ENCODE measurements at places on chromosomes 7 and 10.

DNA sequence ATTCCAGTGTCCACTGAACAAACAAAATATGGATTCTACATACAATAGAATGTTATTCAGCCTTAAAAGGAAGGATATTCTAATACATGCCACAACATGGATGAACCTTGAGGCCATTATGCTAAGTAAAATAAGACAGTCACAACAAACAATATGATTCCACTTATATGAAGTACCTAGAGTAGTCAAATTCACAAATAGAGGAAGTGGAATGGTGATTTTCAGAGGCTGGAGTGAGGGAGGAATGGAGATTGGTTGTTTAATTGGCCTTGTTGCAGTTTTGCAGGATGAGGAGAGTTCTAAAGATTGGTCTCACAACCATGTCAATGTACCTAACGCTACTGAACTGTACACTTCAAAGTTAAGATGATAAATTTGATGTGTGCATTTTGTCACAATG, 119.6 kb downstream of the CHN2 start:
- no peak for DNase-seq

- no peak for DNase-seq
Measured at GRCh38 chr7:83519240-83519639, 129.7 kb downstream of the SEMA3E start.

DNA sequence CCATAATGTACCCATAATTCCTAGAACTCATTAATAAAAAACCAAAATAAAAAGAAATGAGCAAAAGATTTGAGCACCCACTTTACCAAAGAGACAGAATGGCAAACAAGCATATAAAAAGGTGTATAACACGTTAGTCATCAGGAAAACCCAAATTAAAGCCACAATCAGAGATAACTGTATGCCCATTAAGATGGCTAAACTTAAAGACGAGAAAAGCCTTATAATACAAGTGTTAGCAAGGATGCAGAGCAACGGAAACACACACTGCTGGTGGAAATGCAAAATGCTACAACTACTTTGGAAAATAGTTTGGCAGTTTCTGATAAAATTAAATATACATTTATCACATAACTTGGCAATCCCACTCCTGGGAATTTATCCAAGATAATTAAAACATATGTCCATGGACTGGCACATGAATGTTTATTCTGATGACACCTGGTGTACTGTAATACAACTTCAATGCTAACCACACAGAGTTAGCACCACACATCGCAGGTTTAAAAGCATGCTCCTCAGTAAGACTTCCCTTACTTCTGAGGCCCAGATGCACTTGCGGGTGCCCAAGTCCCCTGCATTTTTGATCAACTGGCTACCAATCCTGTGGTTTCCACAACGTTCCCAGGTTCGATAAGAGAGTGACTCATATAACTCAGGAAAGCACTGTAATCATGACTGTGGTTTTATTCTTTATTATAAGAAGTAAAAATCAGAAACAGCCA, 158.6 kb downstream of the SNX13 start:
- DNase-seq, result no peak

DNA sequence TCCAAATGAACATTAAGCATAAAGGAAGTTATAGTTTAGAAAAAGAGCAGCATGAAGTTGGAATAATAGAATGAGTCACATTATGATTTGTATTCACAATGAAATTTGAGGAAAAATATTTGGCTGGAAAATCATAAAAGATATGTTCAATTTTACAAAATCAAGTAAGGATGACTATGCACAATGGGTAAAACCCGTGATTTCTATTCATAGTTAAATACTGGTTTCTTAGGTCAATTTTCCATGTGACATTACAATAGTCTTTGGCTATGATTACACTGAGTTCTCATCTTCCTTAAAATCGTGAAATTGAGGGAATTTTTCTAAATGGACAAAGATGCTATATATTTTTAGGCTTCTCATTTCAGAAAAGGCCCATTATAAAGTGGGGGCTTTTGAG, 17.4 kb upstream of the CCDC172 start:
- DNase-seq, result no peak

GRCh38 chr10:12332572-12333379, 16.6 kb upstream of the CAMK1D start:
- no peak for DNase-seq

GRCh38 chr10:26809973-26810372, 50.8 kb downstream of the ABI1 start:
- no peak for DNase-seq

DNA sequence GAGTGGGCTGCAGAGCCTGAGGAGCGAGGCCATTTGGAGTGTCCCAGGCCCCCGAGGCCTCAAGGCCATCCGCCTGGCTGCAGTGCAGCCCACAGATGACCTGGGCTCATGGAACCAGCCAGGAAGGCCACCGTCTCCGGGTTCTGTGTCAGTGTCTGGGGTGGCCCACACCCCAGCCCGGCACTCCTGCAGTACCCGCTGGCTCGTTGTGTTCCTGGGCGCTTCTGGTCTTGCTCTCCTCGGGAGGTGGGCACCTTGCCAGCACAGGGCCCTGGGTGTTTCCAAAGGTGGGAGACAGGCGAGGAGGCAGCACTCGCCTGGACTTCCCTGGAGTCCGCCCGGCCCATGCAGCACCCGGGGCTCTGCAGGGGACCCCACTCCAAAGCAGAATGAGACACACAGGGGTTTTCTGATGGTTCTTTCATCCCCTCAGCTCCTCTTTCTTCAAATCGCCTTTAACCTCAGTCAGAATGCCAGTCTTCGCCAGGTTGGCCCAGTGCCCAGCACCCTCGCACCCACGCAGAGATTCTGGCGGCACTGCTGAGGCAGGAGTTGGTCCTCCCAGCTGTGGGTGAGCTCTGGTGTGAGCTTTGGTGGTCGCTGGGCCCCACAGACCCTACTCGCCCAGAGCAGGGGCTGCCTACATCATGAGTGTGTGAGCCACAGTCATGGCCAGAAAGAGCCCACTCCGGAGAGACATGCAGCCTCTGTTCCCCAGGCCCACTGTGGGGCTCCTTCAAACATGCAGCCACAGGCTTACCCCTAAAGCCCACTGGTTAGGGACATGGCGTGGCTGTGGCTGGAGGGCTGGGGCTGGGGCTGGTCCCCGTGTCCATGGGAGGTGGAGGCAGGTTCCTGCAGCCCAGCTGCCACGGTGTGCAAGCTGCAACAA, 155.7 kb downstream of the EBF3 start:
- no peak for DNase-seq

GRCh38 chr10:62121187-62121530, 147.5 kb downstream of the RTKN2 start:
- peak; percentile 13 for DNase-seq

DNA sequence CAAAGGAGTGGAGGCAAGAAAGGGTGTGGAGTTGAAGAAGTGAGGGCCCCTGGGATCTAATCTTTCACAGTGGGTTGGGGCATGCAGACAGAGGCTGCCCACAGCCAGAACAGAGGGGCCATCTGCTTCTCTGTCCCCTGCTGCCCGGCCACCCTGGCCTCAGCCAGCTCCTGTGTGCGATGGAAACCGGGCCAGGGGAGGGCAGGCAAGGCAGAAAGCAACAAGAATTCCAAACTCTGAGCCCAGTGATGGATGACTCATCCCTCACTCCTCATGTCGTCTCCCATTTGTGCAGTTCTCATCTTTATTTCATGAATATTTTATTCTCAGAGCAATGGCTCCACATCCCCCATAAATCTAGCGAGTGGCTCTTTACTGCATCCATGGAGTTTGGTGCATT, 757.1 kb downstream of the GRID1 start:
- no peak for DNase-seq

DNA sequence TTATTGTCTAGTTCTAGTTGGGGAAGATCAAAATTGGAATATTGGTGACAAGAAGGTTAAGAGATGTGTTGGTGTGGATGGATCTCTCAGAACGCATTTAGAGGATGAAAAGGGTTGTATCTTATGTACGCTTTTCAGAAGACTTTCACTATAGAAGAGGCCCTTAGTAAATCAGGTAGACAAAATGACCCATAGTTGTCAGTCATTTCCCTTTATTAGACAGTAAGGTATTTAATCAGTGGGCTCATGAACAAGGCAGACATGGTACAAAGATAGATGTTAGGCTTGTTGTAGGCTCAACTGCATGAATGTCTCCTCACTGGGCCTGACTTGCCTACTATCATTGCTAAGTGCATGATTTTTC, 359.2 kb downstream of the PHF14 start:
- DNase-seq, result no peak

GRCh38 chr10:126917975-126918908, 13.0 kb downstream of the DOCK1 start:
- no peak for DNase-seq

- DNase-seq, result no peak
Measured at GRCh38 chr10:111175787-111176186, 99.0 kb downstream of the ADRA2A start.

DNA sequence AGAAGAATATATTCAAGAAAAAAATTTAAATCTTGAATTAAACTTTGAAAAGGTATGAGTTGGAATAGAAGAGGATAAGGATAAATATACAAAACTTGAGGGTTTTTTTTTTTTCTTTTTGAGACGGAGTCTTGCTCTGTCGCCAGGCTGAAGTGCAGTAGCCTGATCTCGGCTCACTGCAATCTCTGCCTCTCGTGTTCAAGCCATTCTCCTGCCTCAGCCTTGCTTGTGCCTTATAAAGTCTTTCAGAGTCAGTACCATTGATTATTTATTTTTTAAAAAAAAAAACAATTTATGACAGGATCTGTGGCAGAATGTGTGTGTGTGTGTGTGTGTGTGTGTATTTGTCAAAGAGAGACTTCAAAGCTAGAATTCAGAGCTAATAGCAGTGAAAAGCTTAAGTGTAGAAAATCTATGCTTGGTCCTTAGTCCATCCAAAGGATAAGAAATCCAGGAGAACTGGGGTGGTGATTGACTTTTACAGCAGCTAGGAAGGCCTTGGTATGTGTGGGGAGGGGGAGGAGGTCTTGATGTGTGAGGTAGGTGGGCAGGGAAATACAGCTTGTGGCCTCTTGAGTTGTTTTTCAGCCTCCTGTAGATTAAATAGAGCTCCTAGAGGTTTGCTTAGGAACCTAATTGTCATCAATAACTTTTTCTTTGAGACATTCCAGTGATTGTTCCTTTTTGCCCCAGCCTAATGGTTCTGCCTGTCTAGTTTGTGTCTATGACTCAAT, 2.4 kb downstream of the HECTD2 start:
- no peak for DNase-seq

GRCh38 chr10:96410296-96410695, 51.5 kb upstream of the OPALIN start:
- DNase-seq, result no peak

DNA sequence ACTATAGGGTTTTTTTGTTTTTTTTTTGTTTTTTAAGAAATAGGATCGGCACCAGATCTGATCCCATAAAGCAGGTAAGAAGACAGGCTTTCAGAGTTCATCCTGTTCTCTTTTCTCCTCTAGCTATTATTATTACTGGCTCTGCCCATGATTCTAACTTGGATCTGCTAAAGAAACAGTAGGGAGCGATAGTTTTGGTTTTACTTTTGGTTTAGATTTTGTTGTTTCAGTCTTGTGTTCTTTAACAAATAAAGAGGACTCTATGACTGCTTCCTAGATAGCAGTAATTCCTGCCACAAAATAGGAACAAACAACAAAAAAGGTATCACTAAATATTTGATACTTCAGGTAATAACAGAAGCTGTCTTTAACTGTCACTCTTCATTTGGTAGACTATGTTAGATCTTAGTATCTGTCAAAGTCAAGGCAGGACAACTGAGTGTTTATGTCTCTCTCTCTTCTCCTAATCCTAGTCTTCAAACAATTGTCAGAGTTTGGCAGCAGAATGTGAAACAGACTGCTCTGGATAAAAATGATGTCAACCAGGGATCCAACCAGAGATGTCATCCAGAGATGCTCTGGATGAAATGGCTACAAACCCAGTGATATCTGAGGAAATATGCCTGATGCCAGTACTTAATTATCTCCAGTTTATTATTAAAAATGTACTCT, 99.8 kb downstream of the KMT2C start:
- peak; percentile 30 for DNase-seq

DNA sequence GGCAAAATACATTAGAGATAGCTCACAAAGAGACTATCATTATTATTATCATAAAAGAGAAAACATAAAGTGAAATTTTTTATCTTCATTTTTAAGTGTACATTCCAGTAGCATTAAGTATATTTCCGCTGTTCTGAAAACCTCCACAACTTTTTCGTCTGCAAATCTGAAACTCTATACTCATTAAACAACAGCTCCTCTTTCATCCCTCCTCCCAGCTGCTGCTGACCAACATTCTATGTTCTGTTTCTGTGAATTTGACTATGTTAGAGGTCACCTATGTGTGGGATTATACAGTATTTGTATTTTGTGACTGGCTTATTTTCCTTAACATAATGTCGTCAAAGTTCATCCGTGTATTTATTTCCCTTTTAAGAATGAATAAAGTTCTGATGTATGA, 429.3 kb upstream of the TPK1 start:
- DNase-seq, result no peak

- no peak for DNase-seq
Measured at GRCh38 chr7:38016567-38016966, 96.1 kb downstream of the EPDR1 start.

DNA sequence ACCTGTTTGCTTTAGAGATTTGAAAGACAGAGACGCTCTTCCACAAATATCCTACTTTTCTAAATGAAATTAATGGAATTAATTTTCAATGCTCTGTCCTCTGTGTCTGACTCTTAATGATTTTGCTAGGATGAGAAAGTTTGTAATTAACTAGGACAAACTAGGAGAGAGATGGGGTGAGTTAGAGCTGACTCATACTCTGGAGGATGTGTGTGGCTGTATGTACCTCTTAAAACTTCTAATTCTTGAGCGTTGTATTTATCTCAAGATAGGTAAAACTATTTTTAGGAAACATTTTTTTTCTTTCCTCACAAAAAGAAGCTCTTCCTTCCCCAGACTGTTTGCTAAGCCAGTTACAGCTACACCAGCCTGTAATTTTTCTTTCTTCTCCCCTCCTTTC, 178.8 kb upstream of the ANKRD30A start:
- DNase-seq, result no peak

DNA sequence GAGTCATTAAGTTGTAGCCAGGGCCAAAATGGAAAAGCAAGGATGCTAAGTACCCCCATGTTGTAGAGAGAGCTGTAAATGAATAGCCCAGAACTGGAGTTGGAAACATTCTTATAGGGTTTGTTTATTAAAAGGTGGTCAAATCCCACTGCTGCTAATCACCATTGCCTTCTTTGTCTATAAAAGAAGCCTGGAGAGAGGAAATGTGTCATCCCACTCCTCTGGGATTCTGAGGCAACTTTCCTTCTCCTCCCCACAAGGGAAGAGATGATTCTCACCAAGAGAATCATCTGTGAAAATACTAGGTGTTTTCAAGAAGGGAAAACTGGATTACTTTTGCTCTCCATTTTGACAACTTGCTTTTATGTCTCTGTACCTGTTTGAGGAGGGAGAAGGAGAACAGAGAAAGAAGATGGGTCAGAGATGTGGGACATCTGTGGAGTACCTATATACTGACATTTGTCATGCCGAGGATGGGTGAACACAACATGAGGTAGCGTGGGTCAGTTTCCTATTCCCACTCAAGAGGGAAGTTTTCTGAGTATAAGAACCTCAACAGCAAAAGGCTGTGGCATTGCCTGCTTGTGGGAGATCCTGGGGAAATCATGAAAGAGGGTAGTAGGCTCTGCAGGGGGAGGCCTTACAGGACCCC, 262.2 kb downstream of the KIF20B start:
- DNase-seq, result no peak

GRCh38 chr10:92387289-92387940, 96.4 kb downstream of the MARCHF5 start:
- DNase-seq, result peak; percentile 5
